Endothelial cell of coronary artery (primary cell): ENCODE measurements at places on chromosomes 3 and 15. TPM values are rescaled to one million over a fixed set of nuclear protein-coding genes. Genes with fewer than 3 reads are reported as not detected.

Gene SUCLG2
- total RNA-seq, result 29.4 and 46.4 TPM in 2 replicates

Gene SLC9C1
- total RNA-seq, result 0.09 and 0.19 TPM in 2 replicates

Gene TMEM62
- total RNA-seq, result 10.9 and 12.0 TPM in 2 replicates

Gene VEPH1
- total RNA-seq, result 107 and 173 TPM in 2 replicates

Gene VPS13C
- 79.4 and 81.6 TPM in 2 replicates for total RNA-seq

Gene FNDC3B
- total RNA-seq, result 117 and 186 TPM in 2 replicates

Gene IL1RAP
- total RNA-seq, result 4.9 and 28.1 TPM in 2 replicates

Gene LARP6
- total RNA-seq, result 10.9 and 13.0 TPM in 2 replicates

Gene AADACL2
- total RNA-seq, result not detected in 2 replicates

Gene TEX55
- not detected in 2 replicates for total RNA-seq

Gene CNTN6
- total RNA-seq, result not detected in 2 replicates

Gene AGBL1
- total RNA-seq, result not detected in 2 replicates
